Central memory CD4-positive, alpha-beta T cell (primary cell): ENCODE measurements at places on chromosomes 6 and 20.

DNA sequence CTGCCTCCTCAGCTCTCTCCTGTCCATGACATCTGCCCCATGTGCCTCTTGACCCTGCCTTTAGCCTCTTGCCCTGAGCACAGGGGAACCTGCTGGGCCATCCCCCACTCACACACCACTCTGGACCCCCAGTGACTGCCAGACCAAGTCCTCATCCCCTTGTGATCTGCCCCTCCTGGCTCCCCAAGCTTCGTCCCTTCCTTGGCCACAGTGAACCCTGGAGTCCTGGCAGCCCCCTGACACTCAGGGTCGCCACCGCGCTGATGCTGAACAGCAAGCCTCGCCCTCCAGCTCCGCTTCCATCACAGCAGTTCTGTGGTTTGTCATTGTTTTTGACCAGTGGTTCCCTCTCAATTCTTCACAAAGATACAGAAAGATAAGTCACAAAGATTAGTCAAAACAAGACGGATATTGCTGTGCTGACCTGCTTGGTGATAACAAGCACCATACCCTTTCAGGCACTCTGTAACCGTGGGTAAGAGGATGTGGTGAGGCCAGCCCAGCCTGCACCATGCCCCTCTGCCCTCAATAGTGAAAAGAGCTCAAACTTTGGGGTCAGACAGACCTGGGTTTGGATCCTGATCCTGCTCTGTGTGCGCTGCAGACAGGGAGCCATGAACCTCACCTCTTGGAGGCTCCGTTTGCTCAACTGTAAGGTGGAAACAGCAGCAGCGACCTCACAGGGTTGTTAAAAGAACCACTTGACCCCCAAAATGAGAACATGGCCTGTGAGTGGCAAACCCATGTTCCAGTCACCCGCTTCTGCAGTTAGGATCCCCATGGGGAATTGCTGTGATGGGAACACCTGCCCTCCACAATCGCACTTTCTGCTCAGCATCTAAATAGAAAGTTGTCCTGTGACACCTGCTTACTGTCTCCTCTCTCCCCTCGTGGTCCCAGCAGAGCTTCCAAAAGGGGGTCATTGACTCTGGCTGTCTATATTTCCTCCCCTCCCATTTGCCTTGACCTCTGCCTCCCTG lies 114.5 kb downstream of the TOX2 start:
- DNase-seq: no peak

GRCh38 chr6:74782346-74782745 lies 423.5 kb downstream of the COL12A1 start:
- no peak for DNase-seq

GRCh38 chr20:40681684-40682083 lies 7.4 kb downstream of the MAFB start:
- no peak for DNase-seq

GRCh38 chr6:120805276-120805675 lies 529.0 kb downstream of the TBC1D32 start:
- DNase-seq: no peak

DNA sequence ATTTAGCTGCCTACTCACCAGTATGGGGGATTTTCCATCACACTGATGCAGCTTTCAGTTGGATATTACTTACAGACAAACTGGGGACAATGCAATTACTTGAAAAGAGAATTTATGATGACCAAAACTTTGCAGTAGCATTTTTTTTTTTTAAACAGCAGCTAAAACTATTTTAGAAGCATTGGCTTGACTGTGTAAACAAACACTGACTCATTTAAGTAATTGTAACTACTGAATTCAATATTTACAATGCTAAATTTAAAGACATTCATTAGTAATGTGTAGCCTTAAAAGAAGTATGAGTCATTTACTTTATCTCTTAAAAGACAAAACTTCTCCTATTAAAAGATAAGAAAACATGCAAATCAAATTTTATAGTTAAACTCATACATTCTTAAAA lies 295.9 kb upstream of the FERMT1 start:
- no peak for DNase-seq

DNA sequence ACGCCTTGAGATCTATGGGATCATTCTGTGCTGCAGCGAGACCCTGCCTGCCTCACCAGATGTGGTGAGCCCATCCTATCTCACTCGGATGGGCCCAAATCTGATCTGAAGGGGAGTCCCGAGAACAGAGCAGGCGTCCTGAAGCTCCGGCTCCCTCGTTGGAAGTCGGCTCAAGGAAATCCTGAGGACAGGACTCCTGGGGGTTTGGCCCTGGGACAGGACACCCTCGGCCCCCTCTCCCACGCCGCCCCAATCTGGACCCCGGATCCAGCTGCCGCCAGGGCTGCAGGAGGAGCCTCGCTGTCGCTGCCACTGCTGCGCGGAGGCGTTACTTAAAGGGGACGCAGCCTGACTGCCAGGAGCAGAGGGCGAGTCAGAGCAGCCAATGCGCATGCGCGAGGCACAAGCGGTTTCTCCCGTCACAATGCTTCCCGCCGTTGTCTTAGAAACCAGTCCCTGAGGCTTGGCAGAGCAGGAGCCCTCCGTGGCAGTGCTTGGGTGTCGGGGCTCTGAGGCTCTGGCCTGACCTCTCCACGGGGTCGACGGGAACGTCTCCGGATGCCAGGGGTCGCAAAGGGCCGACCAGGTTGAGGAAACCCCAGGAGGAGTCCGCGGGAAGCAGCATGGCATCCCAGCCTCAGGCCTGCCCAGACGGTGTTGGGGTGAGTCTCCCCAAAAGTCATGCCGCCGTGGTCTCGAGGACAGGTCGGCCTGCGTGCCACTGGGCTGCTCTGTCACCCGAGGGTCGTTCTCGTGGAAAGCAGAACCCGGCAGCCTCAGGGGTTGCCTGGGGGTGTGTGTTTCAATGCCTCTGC lies 1567.8 kb upstream of the DEFB115 start:
- peak; percentile 31 for DNase-seq

DNA sequence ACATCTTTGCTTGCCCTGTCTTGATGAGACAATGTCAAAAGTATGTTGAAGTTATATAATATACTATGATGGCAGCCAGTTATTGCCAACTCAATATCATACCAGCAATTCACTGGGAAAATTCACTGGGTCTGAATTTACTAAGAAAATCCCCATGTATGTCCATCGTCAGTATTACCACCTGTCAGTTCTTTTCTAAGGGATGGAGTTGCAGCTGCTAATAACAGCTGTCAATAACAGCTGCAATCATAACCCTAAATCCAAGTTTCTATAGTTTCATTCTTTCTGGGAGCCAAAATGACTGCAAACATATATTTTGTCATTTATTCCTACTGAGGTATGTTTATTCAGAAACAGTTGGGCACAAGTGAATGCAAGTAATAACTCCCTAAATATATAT lies 132.6 kb upstream of the RIN2 start:
- DNase-seq: no peak

- DNase-seq: no peak
These were observed 125.3 kb downstream of the ANKS1A start for GRCh38 chr6:35014341-35014740.

DNA sequence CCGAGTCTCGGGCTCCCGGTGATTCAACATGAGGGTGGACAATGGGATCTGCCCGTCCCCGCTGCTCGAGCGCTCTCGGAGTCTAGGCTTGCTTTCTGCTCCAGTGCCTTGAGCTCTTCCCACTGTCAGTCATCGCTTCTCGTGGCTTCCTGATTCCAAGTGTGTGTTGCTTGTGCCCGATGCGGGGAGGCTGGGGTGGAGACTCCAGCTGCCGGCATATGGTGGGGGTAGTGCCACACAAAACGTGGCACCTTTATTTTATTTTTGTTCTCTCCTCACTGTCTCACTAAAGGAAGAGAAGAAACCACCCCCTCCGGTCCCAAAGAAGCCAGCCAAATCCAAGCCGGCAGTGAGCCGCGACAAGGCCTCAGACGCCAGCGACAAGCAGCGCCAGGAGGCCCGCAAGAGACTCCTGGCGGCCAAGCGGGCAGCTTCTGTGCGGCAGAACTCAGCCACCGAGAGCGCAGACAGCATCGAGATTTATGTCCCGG lies 14.8 kb upstream of the MYL9 start:
- DNase-seq: no peak

DNA sequence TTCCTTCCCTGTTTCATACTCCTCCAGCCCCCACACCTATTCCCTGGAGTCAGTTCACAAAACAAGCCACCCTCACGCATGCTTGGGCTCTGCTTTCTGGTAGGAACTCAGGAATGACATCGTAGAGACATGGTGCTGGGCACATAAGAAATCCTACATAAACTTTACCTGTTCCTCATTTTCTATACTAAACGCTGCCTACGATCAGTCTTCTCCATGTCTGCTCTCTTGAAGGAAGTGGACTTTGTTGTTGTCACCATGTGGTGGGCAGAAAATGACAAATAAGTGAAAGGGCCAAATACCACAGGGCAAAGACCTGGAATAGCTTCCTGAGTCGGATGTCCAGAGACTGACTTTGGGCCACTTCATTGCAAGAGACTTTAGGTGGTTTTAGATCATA lies 10.1 kb downstream of the MYLK4 start:
- DNase-seq: no peak

DNA sequence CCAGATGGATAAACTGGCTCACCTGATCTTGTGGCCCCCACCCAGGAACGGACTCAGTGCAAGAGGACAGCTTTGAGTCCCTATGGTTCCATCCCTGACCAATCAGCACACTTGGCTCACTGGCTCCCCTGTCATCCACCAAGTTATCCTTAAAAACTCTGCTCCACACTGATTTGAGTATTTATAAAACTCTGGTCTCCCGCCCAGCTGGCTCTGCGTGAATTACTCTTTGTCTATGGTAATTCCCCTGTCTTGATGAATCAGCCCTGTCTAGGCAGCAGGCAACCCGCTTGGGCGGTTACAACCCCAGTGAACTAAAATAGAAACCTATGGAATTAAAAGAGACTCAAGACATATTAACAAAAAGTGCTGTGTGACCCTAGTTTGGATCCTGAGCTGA lies 38.1 kb upstream of the CD83 start:
- DNase-seq: no peak

- peak; percentile 30 for DNase-seq
These were observed 31.6 kb upstream of the NOTCH4 start for GRCh38 chr6:32255199-32256153.

DNA sequence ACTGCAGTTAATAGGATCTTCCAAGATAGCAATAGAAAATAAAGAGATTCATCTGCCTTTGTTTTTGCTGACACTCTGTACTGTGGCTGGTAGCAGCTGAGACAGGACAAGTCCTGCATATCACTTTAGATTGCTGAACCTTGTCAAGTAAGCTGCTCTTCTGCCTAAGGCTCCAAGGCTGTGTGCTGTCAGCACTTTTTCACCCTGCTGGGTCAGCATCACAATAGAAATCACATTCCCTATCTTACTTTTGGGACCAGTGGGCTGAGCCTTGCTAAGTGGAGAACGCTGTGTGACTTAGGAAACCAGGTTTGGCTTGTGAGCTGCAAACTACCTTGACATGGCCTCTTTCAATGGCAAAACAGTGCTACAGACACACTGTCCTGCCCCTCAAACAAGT lies 263.9 kb downstream of the FRK start:
- no peak for DNase-seq
